HEK293T (cell line): ENCODE measurements at places on chromosomes 7 and 10.

- peak; percentile 26 for DNase-seq
These were observed 251.7 kb upstream of the MYO3A start for GRCh38 chr10:25682203-25682851.

GRCh38 chr7:17849504-17849903 is 90.8 kb downstream of the SNX13 start:
- no peak for DNase-seq

GRCh38 chr10:52481986-52482555 is 168.0 kb downstream of the DKK1 start:
- no peak for DNase-seq

GRCh38 chr7:2248984-2249694 is 7.1 kb downstream of the NUDT1 start:
- DNase-seq: no peak

DNA sequence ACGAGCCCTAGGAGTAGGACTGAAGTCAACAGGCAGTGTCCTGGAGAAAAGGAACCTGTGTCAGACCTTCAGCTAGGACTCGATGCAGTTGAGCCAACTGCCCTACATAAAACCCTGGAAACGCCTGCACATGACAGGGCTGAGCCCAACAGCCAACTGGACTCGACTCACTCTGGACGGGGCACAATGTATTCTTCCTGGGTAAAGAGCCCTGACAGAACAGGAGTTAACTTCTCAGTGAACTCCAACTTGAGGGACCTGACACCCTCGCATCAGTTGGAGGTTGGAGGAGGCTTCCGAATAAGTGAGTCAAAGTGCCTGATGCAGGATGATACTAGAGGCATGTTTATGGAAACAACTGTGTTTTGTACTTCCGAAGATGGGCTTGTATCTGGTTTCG is 93.5 kb downstream of the KMT2E start:
- DNase-seq: no peak

DNA sequence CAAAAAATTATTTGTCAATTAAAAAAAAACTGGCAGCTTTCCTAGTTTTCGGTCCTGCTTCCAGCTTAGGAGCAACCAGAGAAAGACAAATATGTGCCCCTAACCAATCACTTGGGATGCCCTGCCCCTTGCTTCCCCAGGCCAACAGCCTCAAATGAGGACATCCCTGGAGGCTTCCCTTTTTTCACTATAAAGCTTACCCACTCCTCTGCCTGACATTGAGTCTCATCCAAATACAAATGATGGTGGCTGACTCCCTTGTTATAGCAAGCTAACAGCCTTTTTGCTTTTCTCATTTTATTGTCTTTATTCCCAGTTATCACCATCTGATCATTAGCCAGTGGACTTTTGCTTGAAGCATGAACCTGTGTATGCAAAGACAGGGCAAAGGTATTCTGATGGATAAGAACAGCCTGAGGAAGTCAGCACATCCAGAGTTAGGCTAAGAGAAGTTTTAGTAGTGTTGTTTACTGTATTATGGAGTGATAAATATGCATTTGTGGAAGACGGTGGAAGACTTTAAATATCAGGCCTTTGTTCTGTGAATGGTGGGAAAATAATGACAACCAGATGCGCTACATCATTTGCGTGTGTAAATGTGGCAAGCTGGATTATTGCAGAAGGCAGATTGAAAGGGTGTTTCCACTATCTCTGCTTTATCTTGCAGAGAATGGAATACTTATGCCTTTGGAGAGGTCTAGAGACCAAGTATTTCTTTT is 1.7 kb upstream of the CCM2 start:
- DNase-seq: no peak

DNA sequence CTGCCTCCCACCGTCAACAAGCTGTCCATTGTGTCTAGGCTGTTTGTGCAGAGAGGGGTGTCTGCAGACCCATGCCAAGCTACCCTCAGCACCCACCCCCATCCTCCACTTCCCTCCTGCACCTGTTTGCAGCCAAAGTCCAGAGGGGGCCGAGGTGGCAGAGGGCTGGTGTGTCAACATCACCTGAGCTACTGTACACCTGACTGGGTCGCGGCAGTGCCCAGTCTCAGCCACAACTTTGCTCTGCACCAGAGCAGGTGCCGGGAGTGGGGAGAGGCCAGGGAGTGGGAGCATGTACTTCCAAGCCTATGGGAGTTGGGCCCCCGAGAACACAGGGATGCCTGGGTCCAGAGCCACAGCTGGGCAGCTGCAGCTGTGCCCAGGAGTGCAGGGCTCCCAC is 93.1 kb downstream of the AUTS2 start:
- DNase-seq: no peak

DNA sequence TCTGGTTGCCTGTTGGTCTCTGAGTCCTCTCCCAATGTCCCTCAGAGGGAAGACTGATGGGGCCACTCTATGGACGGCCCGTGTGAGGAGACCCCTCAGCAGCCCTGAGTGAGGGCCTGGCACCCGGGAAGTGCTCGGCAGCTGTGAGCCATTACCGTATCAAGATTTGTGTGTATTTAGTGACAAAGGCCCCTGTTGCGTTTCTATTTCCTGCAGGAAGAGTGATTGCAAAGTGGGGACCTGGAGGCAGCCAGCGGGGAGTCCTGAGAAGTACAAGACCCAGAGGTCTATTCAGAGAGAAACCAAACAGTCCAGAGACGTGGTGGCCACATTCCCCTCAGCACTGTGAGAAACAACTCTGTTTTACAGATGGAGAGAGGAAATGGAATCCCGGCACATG is 51.1 kb upstream of the CHST15 start:
- no peak for DNase-seq

GRCh38 chr10:127694580-127695193 is 42.3 kb upstream of the FOXI2 start:
- peak; percentile 82 for DNase-seq
